Right lung (tissue), 10 donors: ENCODE measurements at places on chromosomes 4 and X. TPM values are rescaled to one million over a fixed set of nuclear protein-coding genes. Genes with fewer than 3 reads are reported as not detected.

TMPRSS11B gene
- polyA plus RNA-seq = not detected

TMPRSS11F gene
- 0.05 TPM for polyA plus RNA-seq

AFF2 gene
- 5.2 TPM for polyA plus RNA-seq

DNA sequence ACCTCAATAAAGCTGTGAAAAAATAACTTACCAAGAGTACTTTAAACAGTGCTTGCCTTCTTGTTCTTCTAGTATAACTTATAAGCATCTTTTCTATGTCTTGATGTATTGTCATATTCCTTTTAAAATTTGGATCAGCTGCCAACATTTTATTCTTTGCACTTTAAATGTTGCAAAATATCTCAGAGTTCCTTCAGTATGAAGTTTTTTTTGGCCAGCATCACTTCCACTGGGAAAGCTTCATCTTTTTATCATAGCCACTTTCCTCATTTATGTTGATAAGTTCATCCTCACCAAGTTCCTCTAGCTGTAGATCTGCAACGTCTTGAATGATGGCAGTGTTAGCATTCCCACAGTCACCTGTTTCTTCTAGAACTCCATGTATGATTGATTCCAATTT lies 24.2 kb downstream of the CXorf58 start:
- no peak for DNase-seq

DNA sequence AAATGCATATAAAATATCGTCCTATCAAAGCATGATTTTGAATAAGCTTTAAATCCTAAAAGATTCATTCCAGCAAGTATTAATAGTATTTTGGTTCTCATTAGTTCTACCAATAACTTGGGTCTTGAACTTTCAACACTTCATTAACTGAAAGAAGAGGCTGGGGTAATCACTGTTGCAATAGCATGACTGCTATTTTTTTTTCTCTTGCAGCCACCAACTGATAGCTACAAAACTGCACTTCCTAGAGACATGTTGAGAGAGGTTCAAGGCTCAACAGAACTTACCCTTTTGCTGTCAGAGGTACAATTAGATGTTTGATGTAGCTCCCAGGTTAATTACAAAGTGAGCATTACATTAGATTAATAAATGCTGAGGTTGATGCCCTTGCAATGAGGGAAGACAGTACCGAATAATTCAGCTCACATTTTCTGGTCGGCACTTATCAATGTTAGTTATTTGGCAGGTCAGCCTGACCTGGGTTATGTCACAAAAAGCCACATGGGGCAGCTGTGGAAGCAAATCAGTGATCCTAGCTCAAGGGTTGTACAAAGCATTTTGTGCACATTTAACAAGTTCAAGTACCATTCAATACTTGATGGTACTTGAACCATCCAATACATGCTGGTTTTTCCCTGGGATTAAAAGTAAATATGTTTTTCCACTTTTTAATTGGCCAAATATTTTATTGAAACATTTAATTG lies 29.9 kb upstream of the TET2 start:
- DNase-seq = no peak

GRCh38 chr4:168585168-168586091 lies 88.6 kb downstream of the PALLD start:
- DNase-seq = peak; percentile 57

TRPC5OS gene
- polyA plus RNA-seq = not detected
